Thoracic aorta endothelial cell (primary cell): ENCODE measurements at places on chromosomes 3 and 15. TPM values are rescaled to one million over a fixed set of nuclear protein-coding genes. Genes with fewer than 3 reads are reported as not detected.

The ZNF197 gene
- total RNA-seq = 10.0 and 10.8 TPM in 2 replicates

The MED12L gene
- 0.57 and 0.66 TPM in 2 replicates for total RNA-seq

The RAD51 gene
- 10.2 and 12.1 TPM in 2 replicates for total RNA-seq

The ADAMTSL3 gene
- total RNA-seq = under 0.01 TPM in 2 replicates

The SYNM gene
- 5.7 and 7.9 TPM in 2 replicates for total RNA-seq

The PSMD6 gene
- total RNA-seq = 109 and 120 TPM in 2 replicates

The ZNF774 gene
- 1.5 and 5.3 TPM in 2 replicates for total RNA-seq

The PXYLP1 gene
- 2.5 and 4.5 TPM in 2 replicates for total RNA-seq

The ISLR gene
- 0.07 and 0.93 TPM in 2 replicates for total RNA-seq

The DNAH12 gene
- under 0.01 and 0.14 TPM in 2 replicates for total RNA-seq

The FOXB1 gene
- not detected in 2 replicates for total RNA-seq

The GRAMD1C gene
- total RNA-seq = 29.9 and 32.2 TPM in 2 replicates

The EHD4 gene
- 140 and 173 TPM in 2 replicates for total RNA-seq

The DENND6A gene
- total RNA-seq = 38.9 and 60.8 TPM in 2 replicates
